ENCODE measurements at places on chromosomes 2 and 18. TPM values are rescaled to one million over a fixed set of nuclear protein-coding genes. Genes with fewer than 3 reads are reported as not detected.

DNA sequence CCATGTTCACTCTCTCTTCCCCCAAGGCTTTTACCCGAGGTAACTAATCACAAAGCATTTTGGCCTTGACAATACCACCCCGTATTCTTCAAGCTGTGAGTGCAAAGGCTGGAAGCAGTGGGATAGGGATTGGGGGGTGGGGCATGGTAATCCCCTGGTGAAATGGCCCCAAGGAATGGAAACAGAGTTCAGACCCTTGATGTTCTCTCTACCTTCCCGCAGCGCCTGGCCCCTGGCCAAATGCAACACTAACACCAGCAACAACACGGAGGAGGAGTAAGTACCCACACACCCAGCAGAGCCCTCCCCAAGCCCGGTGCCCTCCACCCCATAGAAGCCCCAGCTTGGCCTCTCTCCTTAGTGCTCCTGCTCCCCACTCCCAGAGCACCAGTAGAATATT is 36.9 kb downstream of the CNGA3 start:
- DNase-seq, result no peak

- DNase-seq, result peak; percentile 43
Measured at GRCh38 chr2:240405684-240406313, 29.7 kb upstream of the GPC1 start.

- DNase-seq, result no peak
Measured at GRCh38 chr18:63860531-63860930, 27.0 kb upstream of the SERPINB2 start.

- DNase-seq, result no peak
Measured at GRCh38 chr2:74374509-74375205, 5.5 kb downstream of the DCTN1 start.

DNA sequence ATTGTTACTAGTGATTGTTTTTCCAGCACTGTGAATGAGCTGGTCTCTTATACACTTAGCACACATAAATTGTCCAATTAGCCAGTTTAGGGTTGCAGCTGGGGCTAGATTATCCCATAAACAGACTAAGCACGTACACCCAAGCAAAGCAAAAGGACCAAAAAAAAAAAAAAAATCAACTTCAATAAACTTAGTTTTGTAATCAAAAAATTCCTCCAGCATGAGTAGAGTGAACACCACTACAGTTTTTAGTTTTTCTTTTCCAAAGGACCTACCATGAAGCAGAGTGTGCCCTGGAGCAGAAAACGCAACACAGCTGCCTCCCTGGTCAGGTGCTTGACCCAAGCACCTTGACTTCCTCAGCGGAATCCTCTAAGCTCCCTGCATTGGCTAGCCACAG is 249.4 kb upstream of the SLC14A2 start:
- DNase-seq, result no peak

DNA sequence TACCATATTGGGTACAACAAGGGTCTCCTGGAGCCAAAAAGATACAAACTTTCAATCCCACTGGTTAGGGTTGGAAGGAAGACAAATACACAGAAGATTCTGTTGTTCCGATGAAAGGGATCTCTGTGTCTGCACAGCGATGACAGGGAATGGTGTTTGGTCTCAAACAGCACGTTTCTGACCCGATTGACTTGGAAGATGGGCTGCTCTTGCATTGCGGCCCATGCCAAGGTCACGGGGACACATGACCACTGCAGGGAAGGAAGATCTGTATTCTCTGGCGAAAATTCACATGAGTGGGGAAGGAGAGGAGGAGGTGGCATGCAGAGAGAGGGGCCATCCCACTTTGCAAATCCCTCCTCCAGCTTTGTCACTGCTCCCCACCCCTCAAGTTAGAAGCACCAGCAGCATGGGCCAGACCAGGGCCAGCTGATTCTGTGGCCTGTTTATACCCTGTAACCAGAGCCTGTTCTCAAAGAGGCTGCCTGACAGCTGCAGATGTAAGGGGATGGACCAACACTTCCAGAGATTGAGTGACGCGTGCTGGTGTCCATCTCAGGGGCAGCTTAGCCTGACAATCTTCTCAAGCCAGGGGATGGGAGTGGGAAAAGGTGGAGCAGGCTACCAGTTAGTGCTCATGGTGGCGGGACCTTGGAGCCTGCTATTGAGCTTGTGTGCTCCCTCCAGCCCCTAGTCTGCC is 57.2 kb downstream of the TNP1 start:
- DNase-seq, result no peak

DNA sequence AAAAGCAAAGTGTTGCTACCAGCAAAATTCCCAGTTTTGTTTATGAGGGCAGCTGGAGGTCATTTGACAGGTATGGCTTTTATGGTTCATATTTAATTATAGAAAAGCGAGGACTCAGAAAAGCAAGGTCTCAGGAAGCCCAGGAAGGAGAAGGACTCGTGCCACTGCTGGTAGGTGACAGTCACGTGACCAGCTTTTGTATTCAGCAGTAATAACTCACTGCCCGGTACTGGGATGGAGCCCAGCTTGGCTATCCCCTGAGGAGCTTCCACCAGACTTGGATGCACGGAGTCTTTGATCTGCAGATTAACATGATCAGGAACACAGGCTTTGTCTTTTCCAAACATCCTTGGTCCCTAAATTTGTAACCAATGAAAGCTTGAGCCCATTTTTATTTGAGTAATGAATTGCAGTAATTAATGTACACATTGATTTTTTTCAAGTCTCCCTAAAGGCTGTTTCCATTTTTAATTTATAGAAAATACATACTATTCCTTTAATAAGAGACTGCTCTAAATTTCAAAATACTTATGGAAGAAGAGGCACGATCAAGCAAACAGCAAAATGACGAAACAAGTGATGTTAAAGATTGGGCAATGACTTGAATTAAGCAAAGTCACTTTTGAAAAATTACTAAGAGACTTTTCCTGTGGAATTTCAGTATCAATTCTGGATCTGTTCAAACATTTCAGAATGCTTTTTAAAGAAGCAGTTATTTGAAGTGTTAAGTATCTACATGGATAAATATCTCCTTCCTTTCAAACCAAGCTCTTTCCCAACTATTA is 251.7 kb upstream of the HNRNPA3 start:
- DNase-seq, result no peak

- DNase-seq, result no peak
Measured at GRCh38 chr2:181894381-181894780, 2.9 kb downstream of the ITPRID2 start.

DNA sequence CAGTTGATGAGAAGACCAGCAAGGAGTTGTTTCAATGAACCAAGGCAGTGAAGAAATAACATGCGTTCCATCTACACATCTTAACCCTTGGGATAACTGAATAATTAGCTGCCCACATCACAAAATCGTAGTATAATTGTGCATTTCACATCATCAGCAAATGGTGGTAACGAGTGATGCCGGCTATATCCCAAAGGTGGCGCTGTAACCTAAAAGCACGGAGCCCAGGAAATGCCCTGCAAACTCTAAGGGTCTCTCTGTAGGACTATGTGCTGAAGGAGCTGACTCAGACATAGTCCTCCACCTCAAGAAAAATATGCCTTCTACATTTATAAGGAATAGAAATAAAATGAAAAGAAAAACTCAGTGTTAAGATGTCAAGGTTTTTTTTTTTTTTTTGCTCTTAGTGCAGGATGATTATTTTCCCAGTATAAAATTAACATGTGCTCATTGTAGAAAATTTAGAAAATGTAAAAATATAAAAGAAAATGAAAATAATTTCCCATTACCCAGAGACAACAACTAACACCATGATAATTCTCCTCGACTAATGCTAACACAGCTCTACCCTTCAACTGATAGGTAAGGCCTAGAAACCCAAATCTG is 23.1 kb upstream of the DSG3 start:
- no peak for DNase-seq

- no peak for DNase-seq
Measured at GRCh38 chr2:202555356-202555755, 79.4 kb upstream of the FAM117B start.

RPRD1A gene
- total RNA-seq, result 59.3 TPM

PELI1 gene
- 40.6 TPM for total RNA-seq

MEP1B gene
- not detected for total RNA-seq

CFAP65 gene
- total RNA-seq, result 0.33 TPM

IL1A gene
- total RNA-seq, result not detected

PLGLB2 gene
- 2.7 TPM for total RNA-seq

PKDCC gene
- 95.4 TPM for total RNA-seq

FAM110C gene
- 30.7 TPM for total RNA-seq

MYO7B gene
- total RNA-seq, result not detected

TEX44 gene
- total RNA-seq, result not detected
